ENCODE measurements at places on chromosomes 13 and 19. TPM values are rescaled to one million over a fixed set of nuclear protein-coding genes. Genes with fewer than 3 reads are reported as not detected.

CDX2 gene
- total RNA-seq, result not detected

ZNF837 gene
- total RNA-seq, result 2.1 TPM

MCF2L gene
- 14.5 TPM for total RNA-seq

STOML3 gene
- total RNA-seq, result not detected

NANOS3 gene
- not detected for total RNA-seq

CEACAM7 gene
- total RNA-seq, result 2.1 TPM

CYP4F2 gene
- not detected for total RNA-seq

RYR1 gene
- 4.0 TPM for total RNA-seq

FBXO27 gene
- total RNA-seq, result 0.83 TPM

GRCh38 chr13:19957320-19958154, 990 bp upstream of the ZMYM2 start:
- peak; percentile 93 for DNase-seq

- no peak for DNase-seq
These were observed 1.3 kb upstream of the BSG start for GRCh38 chr19:570937-571565.

- no peak for DNase-seq
These were observed 11.2 kb downstream of the LGALS4 start for GRCh38 chr19:38801359-38802095.

DNA sequence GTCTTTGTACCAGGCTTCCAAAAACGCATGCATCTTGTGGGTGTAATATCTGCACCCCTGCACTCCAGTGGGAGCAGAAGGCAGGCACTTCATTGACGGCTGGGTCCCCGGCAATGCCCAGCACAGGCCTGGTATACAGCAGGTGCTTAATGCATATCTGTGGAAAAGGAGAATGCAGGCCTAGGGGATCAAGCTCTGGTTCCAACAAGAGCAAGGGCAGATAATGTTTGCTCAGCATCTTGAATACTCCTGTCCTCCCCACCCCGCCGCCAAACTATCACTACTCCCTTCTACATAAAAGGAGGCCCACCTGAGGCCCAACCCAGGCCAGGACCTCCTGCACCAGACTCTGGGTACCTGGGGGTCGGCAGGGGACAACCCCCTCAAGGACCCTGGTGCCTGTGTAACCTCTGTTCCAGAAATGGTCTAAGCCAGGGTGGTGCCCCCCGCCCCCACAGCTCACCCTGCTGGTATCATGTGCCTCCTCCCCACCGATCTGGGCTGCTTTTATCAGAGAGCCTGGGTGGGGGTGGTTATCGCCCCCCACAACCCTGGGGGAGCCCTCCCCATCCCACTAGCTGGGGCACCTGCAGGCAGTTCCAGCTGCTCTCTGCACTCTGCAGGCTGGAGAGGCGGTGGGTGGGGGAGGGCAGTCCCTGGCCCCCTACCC, 4.8 kb downstream of the KLF16 start:
- no peak for DNase-seq

GRCh38 chr19:10976131-10976892, 15.5 kb downstream of the SMARCA4 start:
- DNase-seq, result no peak

DNA sequence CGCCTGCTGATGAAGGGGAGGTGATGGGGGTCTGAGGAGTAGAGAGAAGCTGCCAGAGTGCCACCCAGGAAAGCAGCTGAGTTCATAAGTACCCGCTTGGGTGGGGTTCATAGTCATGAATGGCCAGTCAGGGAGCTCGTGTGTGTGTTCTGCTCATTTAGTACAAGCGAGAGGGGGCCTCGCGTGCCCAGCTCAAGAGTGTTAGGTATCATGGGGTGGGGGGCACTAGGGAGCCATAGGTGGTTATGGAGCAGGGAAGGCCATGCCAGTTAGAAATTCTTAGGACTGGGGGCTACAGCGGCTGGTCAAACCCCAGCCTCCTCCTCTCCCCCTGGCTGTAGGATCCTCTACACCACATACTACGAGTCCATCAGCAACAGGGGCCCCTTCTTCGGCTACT, 46.8 kb downstream of the CD320 start:
- DNase-seq, result no peak

DNA sequence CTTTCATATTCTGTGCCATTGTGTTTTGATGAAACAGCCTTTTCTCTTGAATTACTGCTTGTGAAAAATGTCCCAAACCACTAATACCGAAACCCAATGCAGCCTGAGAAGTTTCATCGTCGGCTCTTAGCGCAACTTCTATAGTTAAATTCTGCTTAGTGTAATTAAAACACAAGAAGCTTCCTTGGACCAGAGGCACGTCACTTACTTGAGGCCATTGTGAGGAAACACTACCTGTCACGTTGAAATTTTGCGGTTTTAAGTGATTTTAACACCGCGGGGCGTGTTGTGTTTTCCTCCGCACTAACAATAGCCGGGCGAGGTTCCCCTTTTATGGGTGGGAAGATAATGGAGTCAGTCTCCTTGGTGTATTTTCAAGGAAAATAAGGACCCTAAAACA, 70.9 kb downstream of the GGACT start:
- no peak for DNase-seq

DNA sequence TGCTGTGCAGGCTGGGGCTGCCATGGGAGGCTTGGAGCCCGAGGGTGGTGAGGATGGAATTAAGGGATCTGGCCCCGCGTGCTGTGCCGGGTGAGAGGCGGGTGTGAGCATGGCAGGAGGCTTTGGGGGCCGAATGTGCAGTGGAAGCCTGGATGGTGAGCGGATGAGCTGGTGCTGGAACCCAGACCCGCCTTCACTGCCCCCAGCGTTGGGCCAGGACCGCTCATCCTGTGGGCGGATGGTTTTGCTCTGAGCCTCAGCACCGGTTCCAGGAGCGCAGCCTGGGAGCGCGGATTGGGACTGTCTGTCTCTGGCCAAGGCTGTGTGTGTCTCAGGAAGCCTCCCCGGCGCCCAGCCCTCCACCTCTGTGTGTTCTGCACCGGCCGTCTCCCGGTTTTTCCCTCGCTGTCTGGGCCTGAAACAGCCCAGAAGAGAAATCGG, 16.7 kb downstream of the KDM4B start:
- DNase-seq, result no peak

DNA sequence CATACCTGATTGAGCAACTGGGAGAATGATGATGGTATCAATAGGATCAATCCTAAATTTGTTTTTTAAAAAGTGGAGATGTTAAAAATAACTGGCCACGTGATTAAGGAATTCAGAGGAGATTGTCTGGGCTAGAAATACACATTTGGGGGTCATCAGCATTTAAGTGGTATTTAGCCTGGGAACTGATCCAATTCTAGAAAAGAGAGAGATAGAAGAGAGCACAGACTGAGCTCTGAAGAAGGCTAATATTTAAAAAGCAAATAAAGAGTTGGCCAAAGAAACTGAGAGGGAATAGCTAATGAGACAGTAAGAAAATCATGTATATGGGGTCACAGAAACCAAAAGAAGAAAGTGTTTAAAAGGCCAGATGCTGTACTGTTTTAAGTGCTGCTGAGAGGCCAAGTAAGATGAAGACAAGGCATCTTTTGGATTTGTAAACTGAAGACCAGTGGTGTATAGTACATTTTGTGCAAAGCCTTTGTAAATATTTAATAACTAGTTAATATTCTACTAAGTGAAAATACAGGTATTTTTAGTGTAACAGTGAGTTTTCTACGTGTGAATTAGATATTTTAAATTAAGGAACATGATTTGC, 40.2 kb downstream of the UBL3 start:
- no peak for DNase-seq

DNA sequence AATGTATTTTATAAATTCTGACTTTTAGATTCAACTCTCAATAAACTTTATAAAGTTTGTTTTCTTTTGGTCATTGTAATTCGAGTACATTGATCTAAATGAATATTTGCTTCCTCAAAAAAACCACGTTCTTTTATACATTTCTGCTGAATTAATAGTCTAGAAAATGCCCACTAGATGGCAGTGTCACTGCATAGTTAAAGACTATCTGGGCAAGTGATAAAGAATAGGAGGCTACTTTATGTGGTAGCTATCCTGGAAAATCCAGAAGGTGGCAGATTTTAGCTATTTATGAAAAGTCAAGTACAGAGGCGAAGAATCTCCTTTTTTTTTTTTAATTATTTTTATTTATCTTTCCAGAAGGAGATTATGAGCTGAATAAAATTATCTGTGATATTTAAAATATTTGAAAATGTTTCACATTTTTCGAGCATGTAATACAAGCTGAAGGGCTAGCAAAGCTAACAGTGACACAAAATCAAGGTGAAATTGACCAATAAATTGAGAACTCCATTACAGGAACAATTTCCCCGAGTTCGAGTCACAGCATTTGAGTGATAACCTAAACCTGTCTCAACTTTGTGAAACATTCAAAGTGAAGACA, 221.8 kb downstream of the OLFM4 start:
- no peak for DNase-seq

DNA sequence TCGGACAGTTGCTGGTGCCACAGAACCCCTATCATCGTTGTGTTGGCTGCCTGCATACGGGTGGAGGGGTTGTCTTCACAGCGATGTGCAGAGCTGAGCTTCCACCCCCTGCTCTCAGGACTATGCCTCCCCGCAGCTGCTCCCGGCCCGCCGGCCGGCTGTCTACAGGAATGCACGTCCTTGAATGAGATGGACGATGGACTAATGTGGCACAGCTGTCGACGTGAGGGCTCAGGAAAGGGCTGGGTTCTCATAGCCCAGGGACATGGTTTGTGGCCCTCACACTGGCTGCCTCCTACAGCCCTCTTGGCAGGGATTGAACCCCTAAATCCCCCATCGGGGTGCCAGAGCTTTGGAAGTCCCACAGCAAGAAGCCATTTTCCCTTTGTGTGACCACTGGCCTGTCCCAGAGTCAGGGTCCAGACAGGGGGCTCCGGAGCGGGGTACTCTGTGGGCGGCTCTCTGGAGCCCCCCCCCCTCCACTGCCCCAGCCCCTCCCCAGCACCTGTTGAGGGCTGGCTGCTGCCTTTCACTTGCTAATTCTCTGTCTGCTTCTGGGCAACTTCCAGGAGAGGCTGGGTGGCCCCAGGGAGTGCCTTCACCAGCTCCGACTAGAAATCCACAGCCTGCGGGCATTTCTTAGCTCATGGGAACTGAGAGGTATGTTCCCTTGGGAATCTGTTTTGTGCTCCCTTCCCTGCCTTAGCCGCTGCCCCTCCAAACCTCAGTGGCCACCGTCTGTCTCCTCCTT, 40.2 kb downstream of the TSSK6 start:
- DNase-seq, result no peak

GRCh38 chr13:73040968-73041596, 17.7 kb upstream of the KLF5 start:
- DNase-seq, result no peak

GRCh38 chr13:79496188-79496587, 15.2 kb downstream of the NDFIP2 start:
- DNase-seq, result no peak

DNA sequence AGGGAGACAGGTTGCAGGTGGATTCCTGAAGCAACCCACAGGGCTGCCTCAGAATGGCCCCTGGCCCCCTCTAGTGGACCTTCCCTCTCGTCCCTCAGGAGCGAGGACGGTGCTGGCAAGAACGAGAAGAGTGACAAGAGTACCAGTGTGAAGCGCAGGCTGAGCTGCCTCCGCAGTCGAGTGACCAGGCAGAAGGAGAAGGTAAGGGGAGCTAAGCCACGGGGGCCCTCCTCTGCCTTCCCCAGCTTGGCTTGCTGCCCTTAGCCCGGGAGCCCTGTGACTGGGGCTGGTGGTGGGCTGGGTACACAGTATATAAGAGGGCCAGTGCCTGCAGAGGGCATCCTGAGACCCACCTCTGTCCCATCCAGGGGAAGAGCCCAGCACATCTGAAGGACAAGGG, 34.0 kb downstream of the ARHGEF18 start:
- no peak for DNase-seq

DNA sequence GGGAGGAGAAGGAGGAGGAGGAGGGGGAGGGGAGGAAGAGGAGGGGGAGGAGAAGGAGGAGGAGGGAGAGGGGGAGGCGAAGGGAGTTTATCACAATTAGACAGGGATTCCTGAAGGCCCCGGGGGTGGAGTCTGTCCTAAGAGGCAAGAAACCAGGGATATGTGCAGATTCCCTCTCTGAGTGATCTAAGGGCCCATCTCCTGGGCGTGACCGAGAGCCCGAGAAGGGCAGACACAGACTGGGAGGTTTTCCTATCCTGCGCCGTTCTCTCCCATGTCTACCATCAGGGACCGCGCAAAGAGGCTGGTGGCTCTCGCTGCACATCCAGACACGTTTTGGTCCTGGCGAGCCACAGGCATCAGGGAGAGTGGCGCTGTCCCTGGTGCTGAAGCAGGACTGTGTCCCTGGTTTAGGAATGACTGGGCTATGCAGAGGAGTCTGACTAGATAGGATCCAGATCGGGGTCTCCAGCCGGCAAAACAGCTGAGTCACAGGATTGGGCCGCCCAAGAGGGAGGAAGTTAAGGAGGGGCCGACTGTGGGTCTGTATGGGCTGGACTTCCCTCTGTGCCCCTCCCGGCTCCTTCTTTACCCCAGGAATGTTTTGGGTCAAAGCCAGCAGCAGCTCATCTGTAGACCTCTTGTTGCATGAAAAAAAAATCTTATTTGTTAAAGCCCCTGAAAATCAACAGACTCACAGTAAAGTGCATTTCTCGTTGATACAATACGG, 17.9 kb upstream of the ZNF175 start:
- no peak for DNase-seq
